Activated naive CD4-positive, alpha-beta T cell treated with anti-CD3 and anti-CD28 coated beads for 36 hours (primary cell): ENCODE measurements at places on chromosomes 2 and 18. TPM values are rescaled to one million over a fixed set of nuclear protein-coding genes. Genes with fewer than 3 reads are reported as not detected.
A peak's percentile ranks its signal among the peaks of the same experiment; 100 is the strongest.

TDRD15 gene
- not detected for total RNA-seq

DNA sequence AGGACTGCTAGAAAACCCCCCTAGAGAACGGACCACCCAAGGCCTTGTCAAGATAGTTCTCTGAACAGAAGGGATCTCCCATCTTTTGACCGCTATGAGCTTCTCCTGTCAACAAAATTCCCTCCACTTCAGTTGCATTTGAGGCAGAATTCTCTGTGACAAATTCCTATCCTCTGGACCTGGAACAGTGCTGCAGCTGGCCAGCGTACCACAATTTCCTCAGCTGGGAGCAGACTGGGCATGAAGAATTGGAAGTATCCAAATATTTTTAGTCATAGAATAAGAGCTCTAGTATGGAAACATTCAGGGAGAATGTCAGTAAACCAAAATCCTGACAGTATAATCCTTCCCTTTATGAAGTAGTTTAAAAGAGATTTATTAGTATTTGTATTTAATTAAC lies 147.1 kb upstream of the BOD1L2 start:
- DNase-seq, result no peak

DNA sequence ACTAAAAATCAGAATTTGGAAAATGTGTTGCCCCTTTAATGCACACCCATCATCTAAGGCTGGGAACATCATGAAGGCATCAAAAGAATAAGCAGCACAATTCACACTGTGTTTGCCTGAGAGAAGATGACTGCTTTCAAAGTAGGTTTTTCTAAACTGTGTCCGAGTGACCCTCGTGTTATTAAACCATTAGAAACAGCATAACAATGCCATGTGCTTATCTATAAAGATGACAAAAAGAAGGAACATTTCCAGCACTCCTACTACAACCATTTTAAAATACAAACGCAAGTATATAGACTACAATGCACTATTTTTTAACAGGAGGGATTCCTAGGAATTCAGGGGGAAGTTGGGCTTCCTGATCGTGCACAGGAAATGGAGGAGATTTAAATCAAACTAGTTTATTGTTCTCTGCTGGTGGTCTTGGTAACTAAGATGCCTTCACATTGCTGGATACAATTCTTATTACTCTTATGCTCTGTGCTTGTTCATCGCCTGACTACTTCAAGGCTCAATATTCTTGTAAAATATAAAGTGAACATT lies 305.9 kb upstream of the CCDC68 start:
- DNase-seq, result no peak

SMYD5 gene
- 37.4 TPM for total RNA-seq

HOXD13 gene
- total RNA-seq, result not detected

MEP1B gene
- total RNA-seq, result not detected

- DNase-seq, result peak; percentile 77
These were observed 175.1 kb downstream of the ZFP36L2 start for GRCh38 chr2:43051338-43051737.

- DNase-seq, result no peak
These were observed 214.9 kb downstream of the ALPK2 start for GRCh38 chr18:58413667-58414628.

GRCh38 chr2:203062126-203062525 lies 47.5 kb downstream of the NBEAL1 start:
- DNase-seq, result no peak

- no peak for DNase-seq
These were observed 100.9 kb downstream of the ATP9B start for GRCh38 chr18:79169958-79170555.

MROH2A gene
- not detected for total RNA-seq
